ENCODE measurements at places on chromosomes 4 and X.

GRCh38 chr4:181520790-181521189 is 722.4 kb upstream of the TENM3 start:
- no peak for DNase-seq
- no peak overlapping the region for H3K4me3 ChIP-seq
- no peaks in the 10 kb centered on the region for H3K4me1 ChIP-seq
- no peaks in the 10 kb centered on the region for H3K36me3 ChIP-seq

GRCh38 chrX:51804741-51805140 is 61.5 kb downstream of the GSPT2 start:
- H3K36me3 ChIP-seq, result no peaks in the 10 kb centered on the region
- H3K27ac ChIP-seq, result no peak overlapping the region
- H3K4me1 ChIP-seq, result no peaks in the 10 kb centered on the region
- no peak overlapping the region for H3K4me3 ChIP-seq

DNA sequence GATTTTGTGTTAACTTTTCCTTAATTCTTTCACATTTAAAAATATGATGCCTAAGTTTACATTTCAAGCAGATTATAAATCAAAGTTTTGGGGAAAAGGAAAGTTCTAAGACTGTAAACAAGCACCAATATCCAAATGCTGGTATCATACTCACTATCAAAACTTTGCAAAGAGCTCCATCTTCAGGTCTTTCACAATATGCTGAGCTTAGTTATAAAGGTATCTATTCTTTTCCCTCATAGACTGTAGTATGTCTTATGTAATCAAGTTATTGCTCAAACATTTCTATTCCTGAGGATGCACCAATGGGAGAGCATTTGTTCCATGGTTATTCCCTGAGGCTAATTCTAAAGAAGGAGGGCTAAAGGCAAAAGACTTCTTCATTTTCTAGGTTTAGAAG is 207.9 kb upstream of the FAM241A start:
- no peaks in the 10 kb centered on the region for H3K36me3 ChIP-seq
- no peaks in the 10 kb centered on the region for H3K27me3 ChIP-seq
- peak; percentile 44 for DNase-seq
- no peak overlapping the region for H3K27ac ChIP-seq
- no peaks in the 10 kb centered on the region for H3K4me1 ChIP-seq
- no peak overlapping the region for H3K4me3 ChIP-seq

- DNase-seq, result no peak
- no peak overlapping the region for H3K4me3 ChIP-seq
- H3K4me1 ChIP-seq, result peaks cover 5% of the 10 kb centered on the region
- H3K27ac ChIP-seq, result no peak overlapping the region
- no peaks in the 10 kb centered on the region for H3K27me3 ChIP-seq
Measured at GRCh38 chr4:126572264-126572663, 1060.5 kb upstream of the INTU start.

DNA sequence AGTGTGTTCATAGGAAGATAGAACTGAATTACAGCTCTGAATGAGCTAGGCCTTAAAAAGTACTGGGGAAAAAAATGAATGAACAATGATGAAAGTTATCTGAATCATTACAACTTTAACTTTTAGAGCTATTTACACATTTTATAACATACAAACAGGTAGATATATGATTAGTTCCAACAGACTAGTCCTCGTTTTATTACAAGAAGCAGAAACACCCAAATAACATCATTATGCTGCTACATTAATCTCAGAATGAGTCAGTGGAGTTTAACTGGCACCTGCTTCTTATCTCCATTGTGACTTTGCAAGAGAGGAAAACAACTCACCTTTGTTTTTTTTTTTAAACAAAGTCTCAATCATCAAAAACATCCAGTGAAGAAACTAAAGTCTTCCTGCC is 15.2 kb downstream of the ATP8A1 start:
- no peak overlapping the region for H3K4me3 ChIP-seq
- H3K36me3 ChIP-seq, result no peaks in the 10 kb centered on the region
- no peak overlapping the region for H3K27ac ChIP-seq
- no peak for DNase-seq

GRCh38 chrX:155611302-155611701 is 1.4 kb downstream of the TMLHE start:
- H3K36me3 ChIP-seq, result no peaks in the 10 kb centered on the region
- peak overlapping the region; percentile 93 for H3K27ac ChIP-seq
- peak; percentile 7 for DNase-seq
- no peaks in the 10 kb centered on the region for H3K27me3 ChIP-seq

GRCh38 chr4:71006203-71006907 is 12.9 kb downstream of the DCK start:
- H3K4me1 ChIP-seq, result no peaks in the 10 kb centered on the region
- no peaks in the 10 kb centered on the region for H3K36me3 ChIP-seq
- H3K27me3 ChIP-seq, result no peaks in the 10 kb centered on the region

DNA sequence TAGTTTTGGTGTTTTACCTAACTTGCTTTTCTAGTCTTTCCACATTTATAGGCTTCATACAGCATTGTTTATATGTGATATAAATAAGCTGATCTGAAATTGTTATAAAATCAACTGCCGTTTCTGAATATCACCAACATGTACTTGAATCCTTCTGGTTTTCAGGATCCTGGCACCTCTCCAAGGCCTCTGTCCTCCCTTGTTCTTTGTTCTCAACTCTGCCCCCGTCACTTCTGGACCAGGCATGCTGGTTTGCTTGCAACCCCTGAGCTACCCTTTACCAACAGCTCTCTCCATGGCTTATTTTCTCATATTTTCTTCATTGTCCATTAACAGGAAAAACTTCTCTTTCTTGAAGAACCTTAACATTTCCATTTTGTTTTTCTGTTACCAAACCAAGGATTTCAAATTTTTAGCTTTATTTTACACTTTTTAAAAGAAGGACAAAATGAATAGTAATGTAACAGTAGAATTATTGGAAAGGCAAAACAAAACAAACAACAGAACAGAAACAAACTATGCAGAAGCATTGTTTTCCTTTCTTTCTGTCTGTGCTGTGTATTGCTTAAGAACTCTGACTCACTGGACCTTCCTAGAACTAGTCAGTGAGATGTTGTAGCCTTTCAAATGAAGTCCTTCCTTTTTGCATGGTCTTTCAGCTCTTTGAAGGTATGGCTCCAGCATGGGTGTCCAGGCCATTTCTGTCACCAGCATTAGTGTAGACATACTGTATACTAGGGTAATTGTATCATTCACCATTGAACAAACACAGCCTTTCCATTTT is 44.8 kb downstream of the BANK1 start:
- H3K4me3 ChIP-seq, result no peak overlapping the region
- H3K27ac ChIP-seq, result no peak overlapping the region
- H3K4me1 ChIP-seq, result no peaks in the 10 kb centered on the region
- DNase-seq, result peak; percentile 32
- no peaks in the 10 kb centered on the region for H3K36me3 ChIP-seq

DNA sequence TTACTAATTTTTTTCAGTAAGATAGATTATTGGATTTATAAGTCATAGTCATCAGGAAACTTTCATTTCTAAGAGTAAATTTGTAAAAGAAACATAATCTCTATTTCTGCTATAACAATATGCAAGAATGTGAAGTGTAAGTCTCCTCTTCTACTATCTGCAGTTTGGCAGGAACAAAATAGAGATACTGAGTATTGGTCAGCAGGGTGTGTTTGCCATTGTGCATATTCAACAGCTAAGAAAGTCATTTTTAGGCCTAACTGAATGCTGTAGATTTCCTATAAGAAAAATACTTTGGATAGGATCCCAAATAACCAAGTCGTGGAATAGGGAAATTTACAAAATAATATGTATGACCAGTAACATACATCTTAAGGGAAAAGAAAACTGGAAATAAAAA is 253.3 kb upstream of the EPHA5 start:
- no peaks in the 10 kb centered on the region for H3K36me3 ChIP-seq
- no peak overlapping the region for H3K4me3 ChIP-seq
- DNase-seq, result peak; percentile 2
- H3K27me3 ChIP-seq, result no peaks in the 10 kb centered on the region

GRCh38 chrX:113962343-113962742 is 621.5 kb upstream of the HTR2C start:
- H3K4me3 ChIP-seq, result no peak overlapping the region
- H3K4me1 ChIP-seq, result no peaks in the 10 kb centered on the region
- peaks cover 7% of the 10 kb centered on the region for H3K27me3 ChIP-seq
- no peaks in the 10 kb centered on the region for H3K36me3 ChIP-seq

DNA sequence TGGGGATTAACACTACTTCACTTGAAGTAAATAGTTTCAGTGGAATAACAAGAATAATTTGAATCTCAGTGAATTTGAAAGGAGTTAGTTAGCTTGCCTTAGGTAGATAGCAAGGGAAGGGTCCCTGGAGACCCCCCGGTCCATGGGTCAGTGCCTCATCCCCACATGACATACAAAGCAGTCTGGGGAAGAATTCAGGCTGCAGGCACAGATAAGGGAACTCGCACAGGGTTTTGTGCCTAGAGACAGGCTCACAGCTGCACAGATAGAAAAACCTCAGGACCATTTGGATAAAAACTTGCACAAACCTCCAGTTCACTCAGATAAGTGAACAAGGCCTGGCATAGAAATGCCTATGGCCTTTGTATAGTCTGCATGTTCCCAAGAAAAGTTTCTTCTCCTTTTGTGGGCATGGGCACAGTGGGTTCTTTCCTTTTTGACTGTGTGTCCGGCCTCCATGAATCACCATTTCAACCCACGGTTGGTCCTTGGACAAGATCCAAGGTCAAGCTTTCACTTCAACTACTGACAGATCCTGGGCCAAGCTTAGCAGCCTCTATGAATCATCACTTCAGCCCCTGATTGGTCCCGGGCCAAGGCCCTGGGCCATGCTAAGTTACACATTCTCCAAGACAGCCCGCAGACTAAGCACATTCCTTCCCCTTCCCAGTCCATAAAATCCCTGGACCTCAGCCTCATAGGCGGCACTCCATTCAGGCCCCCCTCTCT is 108.3 kb upstream of the KLHL4 start:
- H3K36me3 ChIP-seq, result no peaks in the 10 kb centered on the region
- peak; percentile 67 for DNase-seq
- H3K27ac ChIP-seq, result no peak overlapping the region
- H3K27me3 ChIP-seq, result peaks cover 2% of the 10 kb centered on the region

DNA sequence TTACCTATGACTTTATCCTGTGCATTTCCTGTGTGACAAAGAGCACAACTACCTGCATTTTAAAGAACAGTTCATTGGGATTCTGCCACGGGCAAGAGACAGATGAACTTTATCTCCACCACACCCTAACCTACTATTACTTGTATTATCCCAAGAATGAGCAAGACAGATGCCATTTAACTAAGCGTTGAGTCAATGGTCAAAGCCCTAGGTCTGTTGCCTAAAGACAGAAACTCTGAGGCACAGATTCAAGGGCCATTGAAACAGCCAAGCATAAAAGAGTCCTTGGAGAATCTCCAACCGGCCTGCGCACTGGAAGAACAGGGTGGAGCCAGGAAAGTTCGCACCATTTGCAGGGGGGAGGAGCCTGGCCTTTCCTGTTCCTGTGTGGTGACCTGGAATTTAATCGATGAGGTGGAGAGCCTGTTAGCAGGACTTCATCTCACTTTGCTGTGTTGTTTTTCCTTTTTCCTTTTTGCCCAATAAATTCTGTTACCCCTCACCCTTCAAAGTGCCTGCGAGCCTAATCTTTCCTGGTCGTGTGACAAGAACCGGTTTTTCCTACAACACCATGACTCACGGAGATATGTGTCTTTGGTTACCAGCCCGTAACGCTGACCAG is 146.4 kb upstream of the DIAPH2 start:
- H3K4me3 ChIP-seq, result no peak overlapping the region
- no peaks in the 10 kb centered on the region for H3K36me3 ChIP-seq
- peaks cover 5% of the 10 kb centered on the region for H3K27me3 ChIP-seq
- DNase-seq, result no peak
- no peak overlapping the region for H3K27ac ChIP-seq
- no peaks in the 10 kb centered on the region for H3K4me1 ChIP-seq

- H3K4me3 ChIP-seq, result no peak overlapping the region
- no peaks in the 10 kb centered on the region for H3K36me3 ChIP-seq
- DNase-seq, result peak; percentile 90
- no peaks in the 10 kb centered on the region for H3K27me3 ChIP-seq
- peaks cover 34% of the 10 kb centered on the region for H3K4me1 ChIP-seq
- peak overlapping the region; percentile 52 for H3K27ac ChIP-seq
Measured at GRCh38 chr4:146245850-146246249, 31.5 kb downstream of the REELD1 start.

DNA sequence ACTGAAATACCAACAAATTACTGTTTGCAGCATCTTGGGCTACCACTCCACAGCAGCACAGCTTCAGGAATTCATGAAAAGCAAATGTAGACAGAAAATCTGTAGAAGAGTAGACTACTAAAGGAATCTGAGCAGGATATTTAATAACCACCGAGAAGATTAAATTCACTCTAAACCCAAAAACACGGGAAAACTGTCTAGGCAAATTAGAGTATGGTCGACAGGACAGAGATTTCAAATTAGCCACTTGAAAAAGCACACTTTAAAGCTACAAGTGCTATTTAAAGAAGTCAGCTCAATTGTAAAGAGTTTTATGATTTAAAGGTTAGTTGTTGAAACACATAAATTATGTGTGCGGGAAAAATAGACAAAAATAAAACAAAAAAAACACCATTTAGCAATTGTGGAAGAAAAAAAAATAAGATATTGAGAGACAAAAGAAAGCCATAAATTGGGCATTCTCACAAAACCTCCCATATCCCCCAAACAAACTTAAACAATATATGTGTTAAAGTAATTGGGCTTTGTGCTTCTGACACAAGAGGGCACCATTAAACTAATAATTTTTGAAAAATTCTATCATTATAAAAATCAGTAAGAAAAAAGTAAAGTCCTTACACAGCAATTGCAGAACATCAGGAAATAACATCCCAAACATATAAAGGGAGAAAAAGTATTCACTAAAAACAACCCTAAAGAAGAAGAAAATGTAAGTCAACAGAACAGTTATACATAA is 880.8 kb downstream of the TECRL start:
- H3K27me3 ChIP-seq, result no peaks in the 10 kb centered on the region
- H3K4me1 ChIP-seq, result no peaks in the 10 kb centered on the region
- H3K27ac ChIP-seq, result no peak overlapping the region
- H3K36me3 ChIP-seq, result no peaks in the 10 kb centered on the region

DNA sequence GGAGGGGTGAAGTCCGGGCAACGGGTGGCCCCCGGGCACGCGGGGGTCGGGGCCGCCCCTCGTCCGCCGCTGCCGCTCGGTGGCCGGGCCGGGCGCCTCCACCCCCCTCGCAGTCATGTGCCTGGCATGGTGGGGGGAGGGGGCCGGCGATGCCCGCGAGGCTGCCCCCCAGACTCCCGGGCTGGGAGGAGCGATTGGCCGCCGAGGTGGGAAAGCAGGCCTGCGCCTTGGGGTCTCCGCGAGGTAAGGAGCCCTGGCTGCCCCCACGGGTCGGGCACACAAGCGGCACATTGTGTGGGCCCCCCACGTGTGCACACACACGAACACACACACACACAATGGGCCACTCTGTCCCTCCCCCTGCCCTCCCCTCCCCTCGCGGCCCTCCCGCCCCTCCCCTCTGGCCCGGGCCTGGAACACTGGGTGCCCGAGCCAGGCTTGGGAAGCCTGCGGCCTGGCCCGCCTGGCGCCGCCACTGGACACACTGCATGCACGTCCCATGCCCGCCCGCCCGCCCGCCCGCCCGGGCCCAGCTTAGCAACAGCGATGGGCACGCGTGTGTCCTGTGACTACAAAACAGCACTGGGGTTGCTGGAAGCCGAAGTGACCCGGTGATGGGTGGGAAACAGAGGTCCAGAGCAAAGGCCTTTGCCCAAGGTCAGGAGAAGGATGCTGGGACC is 1.3 kb downstream of the SLC6A8 start:
- H3K27ac ChIP-seq, result no peak overlapping the region
- no peaks in the 10 kb centered on the region for H3K36me3 ChIP-seq
- peak; percentile 35 for DNase-seq
- peaks cover 5% of the 10 kb centered on the region for H3K27me3 ChIP-seq

GRCh38 chr4:124637321-124637720 is 75.2 kb downstream of the ANKRD50 start:
- no peaks in the 10 kb centered on the region for H3K27me3 ChIP-seq
- no peak overlapping the region for H3K4me3 ChIP-seq
- H3K27ac ChIP-seq, result no peak overlapping the region
- no peaks in the 10 kb centered on the region for H3K4me1 ChIP-seq
- no peaks in the 10 kb centered on the region for H3K36me3 ChIP-seq

All from muscle of leg (tissue), 16 donors.